ENCODE measurements at places on chromosomes 3 and 15.
A peak's percentile ranks its signal among the peaks of the same experiment; 100 is the strongest.

GRCh38 chr3:98763076-98763475 is at the start of gene ST3GAL6:
ST3GAL6 (plus strand) TSS chr3:98763340; CDS start chr3:98768441, 5,101 bp downstream.
- DNase-seq: peak; percentile 81

DNA sequence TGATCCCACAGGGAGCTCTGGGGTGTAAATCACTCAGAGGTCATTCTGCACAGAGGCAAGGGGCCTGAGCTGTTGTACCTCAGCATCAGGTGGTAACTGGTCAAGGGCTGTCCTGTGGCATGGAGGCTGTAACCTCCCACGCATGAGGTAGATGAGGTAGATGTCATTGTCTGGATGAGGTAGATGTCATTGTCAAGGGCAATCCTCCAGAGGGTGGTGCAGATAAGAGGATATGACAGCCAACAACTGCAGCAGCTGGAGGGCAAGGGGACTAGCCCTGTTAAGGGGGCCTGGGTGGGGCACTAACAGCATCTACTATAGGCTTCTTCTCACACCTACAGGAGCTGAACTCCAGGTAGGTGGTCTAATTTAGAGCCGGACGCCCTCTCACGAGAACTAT is 55.6 kb downstream of the THRB start:
- DNase-seq: peak; percentile 53

GRCh38 chr15:25251700-25252390 is 187.0 kb downstream of the UBE3A start:
- DNase-seq: no peak

DNA sequence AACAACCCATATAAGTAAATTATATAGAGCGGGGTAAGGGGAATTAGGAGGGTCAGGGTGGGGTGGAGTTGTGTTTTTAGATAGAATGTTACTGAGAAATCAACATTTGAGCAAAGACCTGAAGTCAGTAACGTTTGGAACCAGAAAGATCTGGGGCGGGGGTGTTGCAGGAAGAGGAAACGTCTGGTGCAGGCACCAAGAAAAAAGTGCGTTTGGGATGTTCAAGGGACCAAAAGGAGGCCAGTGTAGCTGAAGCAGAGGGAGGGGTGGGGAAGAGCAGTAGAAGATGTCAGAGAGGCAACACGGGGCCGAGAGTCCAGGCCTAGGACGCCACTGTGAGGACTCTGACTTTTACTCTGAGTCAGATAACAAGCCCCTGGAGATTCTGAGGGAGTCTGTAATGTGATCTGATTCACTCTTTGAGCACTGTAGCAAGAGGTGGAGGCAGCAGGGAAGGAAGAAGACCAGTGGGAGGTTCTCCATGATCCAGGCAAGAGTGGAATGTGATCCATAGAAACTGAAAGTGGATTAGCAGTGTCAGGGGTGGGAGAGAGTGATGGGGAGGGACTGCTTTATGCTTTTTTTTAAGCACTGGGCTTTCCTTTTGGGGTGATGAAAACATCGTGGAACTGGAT is 179.3 kb upstream of the CHRM5 start:
- DNase-seq: no peak

DNA sequence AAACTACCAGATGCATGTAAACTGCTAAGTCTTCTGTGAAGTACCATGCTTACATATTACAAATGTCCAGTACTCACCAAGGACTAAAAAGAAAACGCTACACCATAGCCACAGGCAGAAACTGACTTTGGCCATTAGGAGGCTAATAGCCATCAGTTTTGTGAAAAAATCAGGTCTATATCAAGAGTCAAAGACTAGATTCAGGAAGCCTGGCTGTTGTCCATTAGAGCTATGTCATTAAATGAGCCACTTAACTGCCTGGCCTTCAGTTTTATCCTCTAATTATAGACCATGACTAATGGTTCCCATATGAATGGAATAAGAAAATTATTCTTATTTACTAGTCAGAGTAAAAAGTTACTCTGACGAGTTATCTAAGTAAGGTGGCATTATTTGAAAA is 144.1 kb downstream of the VPS13C start:
- no peak for DNase-seq

- no peak for DNase-seq
These were observed 51.7 kb upstream of the ACP3 start for GRCh38 chr3:132265488-132265887.

DNA sequence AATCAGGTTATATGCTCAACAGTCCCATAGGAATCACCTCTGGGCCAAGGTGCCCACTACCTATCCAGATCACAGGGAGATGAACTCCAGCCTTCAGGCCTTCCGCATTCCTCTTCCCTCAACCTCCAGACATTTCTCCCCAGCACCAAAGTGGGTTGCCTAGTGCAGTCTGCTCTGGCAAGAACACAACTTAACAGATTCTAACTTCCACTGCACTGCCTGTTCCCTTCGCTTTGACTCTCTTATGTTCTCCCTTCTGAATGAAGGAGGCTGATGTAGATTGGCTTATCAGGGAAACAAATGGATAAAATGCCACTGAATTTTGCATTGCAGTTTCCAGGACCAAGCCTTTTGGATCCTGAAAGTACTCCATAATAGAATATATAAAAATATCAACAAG is 106.3 kb downstream of the SRGAP3 start:
- DNase-seq: no peak

GRCh38 chr3:113551820-113552219 is 19.5 kb downstream of the SIDT1 start:
- no peak for DNase-seq
